ENCODE measurements at places on chromosomes 3 and 15.

DNA sequence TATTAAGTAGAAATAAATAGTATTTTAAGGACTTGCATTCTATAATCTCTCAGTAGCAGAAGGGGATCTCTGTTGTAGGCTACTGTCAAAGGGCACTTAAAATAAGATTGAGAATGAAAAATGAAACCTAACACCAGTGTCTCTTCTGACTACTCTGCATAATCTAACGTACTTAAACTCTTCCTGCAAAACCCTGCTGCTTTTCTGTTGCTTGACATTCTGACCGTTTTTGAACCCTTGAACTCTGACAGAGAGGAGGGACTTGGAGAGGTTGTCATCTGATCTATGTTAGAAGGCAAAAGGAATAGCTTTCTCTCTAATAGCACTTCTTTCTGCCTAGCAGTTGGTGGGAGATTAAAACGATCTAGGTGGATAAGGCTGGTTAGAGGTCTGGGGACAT is 204.6 kb downstream of the ZIC1 start:
- DNase-seq: no peak

DNA sequence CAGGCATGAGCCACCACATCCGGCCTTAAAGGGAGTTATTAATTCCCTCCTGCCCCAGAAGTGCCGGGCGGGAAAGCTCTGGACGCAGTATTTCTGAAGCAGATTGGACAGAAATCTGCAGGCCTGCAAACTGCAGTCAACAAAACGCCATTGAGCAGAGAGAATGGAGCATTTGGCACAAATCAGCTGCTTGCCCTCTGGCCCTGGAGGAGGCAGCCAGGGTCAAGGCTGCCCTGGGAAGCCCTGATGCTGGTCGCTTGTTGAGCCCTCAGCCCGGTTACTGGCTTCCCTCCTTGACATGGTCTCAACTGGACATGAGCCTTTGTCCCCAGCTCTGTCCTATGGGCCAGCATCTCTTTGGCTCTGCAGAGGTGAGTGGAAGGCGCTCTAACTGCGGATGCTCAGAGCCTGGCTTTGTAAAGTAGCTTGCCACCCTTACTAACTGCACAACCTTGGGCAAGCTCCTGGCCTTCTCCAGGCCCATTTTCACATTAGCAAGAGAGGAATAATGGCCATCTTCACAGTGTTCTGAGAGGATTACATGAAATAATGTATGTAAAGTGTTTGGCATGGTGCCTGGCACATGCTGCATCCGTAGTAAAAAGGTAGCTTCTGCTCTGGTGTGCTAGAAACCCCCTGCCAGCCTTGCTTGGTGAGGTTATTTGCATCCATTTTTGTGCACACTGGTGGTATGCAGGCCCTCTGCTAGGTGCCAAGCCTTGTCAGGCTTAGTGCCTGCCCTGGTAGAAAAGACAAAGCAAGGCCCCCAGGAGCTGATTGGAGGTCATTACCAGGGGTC is 4.1 kb downstream of the SEMA4B start:
- peak; percentile 29 for DNase-seq

DNA sequence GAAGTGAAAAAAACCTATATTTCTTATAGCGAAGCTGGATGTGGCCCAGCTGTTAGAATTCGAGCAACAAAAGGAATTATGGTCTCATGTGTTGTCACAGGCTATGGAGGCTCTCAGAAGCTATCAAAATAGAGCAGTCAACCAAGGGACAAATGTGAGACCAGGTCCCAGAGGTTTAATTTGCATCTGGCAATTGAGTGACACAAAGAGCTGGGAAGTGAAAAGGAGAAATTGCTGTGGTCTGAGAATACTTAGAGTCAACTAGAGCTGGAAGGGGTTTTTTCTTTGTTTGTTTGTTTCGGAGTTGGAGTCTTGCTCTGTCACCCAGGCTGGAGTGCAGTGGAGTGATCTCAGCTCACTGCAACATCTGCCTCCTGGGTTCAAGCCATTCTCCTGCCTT is 61.3 kb upstream of the SMAD3 start:
- DNase-seq: no peak

DNA sequence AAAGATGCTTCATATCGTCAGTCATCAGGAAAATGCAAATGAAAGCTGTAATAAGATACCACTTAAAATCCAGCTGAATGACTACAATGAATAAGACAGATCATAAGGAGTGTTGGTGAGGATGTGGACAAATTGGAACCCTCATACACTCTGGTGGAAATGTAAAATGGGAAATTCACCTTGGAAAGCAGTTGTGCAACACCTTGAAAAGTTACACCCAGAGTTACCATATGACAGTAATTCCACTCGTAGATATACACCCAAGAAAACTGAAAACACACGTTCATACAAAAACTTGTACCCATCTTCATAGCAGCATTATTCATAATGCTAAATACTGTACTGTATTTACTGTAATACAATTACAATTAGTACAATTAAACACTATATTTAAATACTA is 2.3 kb downstream of the TTC23 start:
- no peak for DNase-seq

DNA sequence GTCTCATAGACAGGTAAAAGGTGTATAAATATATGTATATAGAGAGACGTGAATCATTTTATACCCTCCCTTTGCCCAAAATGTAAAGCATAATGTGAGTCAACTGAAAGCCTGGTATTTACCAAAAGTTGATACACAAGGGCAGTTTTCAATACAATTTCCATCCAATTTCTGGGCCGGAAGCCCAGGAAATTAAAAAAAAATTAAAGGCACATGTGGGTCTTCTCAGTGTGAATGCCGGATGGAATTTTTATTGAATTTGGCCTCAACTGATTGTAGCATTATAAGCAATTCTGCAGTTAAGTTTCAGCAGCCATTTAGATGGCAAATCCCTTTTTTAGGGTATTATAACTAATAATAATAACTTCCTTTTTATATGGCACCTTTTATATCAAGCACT is 3.3 kb upstream of the CNTN3 start:
- no peak for DNase-seq

DNA sequence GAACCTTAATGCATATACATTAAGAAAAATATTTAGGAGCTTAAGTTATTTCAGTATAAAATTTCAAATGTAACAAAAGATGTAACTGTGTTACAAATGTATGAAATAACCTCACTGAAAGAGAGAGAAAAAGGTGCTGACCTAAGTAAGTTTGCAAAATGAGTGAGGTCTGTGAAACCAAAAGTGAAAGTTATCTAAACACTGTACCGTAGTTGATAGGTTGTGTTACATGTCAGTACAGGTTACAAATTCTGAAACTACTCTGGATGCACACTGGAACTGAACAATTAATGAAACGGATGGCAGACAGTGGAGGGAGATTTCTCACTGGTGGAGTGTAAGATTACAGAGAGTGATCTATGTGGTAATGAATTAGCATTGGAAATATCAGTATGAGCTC is 420.7 kb downstream of the ZNF385D start:
- no peak for DNase-seq

DNA sequence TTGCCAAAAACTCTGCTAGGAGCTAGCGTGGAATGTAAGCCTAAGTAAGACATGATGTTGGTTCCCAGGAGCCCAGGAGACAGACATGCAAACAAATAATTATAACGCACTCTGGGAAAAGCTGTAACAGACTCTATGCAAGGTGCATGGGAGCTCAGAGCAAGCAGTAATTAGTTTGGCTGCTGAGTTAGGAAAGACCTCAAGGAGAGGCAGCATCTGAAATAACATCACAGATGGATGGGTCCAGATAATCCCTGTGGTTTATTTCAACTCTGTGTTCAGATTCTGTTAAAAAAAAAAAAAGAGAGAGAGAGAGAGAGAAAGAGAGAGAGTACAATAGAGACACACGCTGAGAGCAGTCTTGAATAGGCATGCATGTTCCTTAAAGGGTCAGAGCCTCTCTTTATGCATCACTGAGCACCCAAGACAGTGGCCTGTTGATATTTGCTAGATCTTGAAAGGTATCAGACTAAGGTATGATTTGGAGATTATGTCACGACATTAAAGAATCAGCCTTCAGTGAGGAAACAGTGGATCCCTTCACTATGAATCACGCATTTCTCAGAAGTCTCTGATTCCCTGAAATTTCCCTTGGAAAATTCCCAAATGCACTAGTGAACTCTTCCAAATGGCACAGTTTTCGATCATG is 124.4 kb upstream of the LIPC start:
- no peak for DNase-seq

GRCh38 chr3:30620402-30621360 is 14.3 kb downstream of the TGFBR2 start:
- no peak for DNase-seq

Data from NCI-H345 (cell line).